ENCODE measurements at places on chromosomes 5 and 9.
A peak's percentile ranks its signal among the peaks of the same experiment; 100 is the strongest.

- DNase-seq = no peak
Measured at GRCh38 chr9:19464061-19464763, 55.4 kb downstream of the ACER2 start.

GRCh38 chr9:89386797-89387196 lies 68.5 kb downstream of the SECISBP2 start:
- no peak for DNase-seq

- DNase-seq = no peak
Measured at GRCh38 chr9:97140566-97140965, 101.6 kb upstream of the CTSV start.

DNA sequence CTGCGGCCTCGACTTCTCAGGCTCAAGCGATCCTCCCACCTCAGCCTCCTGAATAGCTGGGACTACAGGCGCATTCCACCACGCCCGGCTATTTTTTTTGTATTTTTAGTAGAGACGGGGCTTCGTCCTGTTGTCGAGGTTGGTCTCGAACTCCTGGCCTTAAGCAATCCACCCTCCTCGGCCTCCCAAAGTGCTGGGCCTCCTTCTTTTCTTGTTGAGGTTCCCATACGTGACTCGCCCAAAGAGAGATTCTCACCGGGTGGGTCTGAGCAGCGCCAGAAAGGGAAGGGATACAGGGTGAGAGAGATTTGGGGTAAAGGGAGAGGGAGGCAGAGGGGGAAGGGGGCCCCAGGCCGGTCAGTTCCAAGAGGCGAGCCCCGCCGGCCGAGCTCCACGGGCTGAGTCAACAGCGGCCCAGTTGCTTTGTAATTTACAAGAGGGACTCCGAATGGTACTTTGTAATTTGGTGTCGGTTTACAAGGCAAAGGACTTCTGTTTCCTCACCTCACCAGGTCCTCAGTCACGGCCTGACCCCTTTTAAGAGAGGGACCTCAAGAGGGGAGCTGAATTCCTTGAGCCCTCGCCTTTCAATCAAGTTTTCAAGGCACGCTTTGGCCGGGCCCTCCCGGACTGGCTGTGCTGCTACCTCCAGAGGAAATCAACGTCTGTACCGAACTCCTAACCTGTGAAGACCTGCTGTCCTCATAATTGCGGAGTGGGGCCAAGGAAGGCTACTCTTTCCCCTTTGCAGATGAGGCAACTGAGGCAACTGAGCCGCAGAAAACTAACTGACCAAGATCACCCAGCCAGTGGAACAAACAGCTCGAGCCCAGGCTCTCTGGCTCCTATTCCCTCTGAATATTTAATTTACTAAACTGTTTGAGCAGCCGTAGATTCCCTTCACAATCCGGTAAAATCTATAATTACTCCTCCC lies 3.3 kb upstream of the DMRT2 start:
- no peak for DNase-seq

GRCh38 chr9:110758201-110758600 lies 89.6 kb downstream of the MUSK start:
- no peak for DNase-seq

DNA sequence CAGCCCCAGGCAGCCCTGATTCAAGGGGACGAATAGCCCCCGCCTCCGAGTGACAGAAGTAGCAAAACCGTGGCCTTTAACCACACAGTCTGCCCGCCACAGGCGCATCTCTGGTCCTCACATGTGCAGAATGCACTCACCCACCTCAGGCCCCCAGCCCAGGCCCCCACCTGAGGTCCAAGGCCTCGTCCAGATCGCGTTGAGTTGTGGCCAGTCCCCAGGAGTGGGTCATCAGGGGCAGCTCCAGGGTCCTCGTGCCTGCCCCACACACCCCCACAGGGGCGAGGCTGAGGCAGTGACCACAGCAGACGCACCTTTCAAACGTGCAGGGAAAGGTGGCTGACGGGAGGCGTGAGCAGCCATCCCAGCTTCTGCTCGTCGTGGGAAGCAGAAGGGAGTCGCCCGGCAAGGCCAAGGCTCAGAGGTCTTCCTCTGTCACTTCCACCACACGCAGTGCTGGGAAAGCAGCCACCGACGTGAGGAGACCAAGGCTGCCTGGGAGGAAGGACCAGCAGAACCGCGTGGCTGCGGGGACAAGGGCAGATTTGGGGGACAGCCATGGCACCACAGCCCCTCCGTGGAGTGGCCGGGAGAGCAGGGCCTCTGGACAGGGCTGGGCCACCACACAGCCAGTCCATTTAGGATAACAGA lies 77.8 kb upstream of the OTULINL start:
- no peak for DNase-seq

DNA sequence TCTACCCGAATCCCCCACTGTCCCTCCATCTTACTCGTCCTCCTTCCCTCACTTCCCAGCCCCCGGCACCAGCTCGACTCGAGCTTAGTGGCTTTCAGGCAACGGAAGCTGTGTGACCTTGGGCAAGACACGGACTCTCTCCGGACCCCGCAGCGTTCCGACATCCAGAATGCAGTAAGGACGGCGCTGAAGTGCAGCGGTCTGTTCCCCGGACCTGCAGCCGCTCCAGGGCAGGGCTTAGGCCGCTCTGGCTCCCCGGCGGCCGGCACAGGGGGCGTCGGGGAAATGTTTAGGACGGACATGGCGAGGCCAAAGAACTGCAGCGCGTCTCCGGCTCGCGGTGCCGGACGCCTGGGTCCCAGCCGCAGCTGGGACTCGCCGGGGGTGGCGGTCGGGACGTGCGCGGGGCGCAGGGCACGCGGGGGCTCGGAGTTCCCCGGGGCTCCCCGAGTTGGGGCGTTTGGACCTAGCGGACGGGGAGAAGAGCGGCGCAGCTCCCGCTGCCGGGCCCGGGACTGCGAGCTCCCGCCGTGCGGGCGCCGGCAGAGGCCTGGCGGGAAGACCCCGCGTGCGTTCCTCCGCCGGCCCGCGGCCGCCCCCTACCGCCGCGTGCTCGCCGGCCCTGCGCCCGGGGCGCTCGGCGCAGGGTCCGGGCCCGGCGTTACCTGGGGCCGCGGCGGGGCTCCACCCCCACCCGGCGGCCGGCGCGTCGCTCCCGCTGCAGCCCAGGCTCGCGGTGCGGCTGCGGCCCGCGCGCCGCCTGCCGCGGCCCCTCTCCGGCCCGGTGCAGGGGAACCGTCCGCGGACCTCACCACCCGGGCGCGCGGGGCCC lies 5.6 kb upstream of the RNF44 start:
- no peak for DNase-seq

GRCh38 chr5:37569466-37569865 lies 190.3 kb downstream of the WDR70 start:
- no peak for DNase-seq

GRCh38 chr5:66595756-66596635 lies at the start of gene MAST4:
Gene MAST4 (plus strand): TSS chr5:66596393. CDS start chr5:66596656, 263 bp downstream.
- DNase-seq = peak; percentile 89

Data from Ammon's horn (tissue), 1 donor.